ENCODE measurements at places on chromosomes 13 and 19.

- DNase-seq, result no peak
Observed at GRCh38 chr13:92739306-92739818, 487.2 kb upstream of the GPC6 start.

- no peak for DNase-seq
Observed at GRCh38 chr13:37899753-37900152, 30.2 kb upstream of the TRPC4 start.

GRCh38 chr19:3360421-3361383 lies 5.7 kb upstream of the NFIC start:
- no peak for DNase-seq

DNA sequence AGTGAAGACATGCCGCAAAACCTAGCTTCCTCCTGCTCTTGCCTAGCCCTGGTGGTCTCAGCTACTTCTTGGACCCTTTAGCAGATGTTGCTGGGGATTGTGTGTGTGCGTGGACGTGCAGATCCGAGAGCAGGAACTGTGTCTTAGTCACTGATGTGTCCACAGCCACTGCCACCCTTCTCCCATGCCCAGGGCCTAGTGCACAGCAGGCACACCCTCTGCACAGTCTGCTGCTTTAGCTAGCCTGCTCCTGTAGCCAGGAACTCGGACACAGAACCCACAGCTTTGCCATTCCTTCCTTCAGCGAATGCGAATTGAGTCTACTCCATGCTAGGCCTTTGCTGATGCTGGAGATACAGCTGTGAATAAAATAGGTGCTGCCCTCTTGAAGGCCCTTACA lies 2.3 kb downstream of the CLPTM1 start:
- no peak for DNase-seq

DNA sequence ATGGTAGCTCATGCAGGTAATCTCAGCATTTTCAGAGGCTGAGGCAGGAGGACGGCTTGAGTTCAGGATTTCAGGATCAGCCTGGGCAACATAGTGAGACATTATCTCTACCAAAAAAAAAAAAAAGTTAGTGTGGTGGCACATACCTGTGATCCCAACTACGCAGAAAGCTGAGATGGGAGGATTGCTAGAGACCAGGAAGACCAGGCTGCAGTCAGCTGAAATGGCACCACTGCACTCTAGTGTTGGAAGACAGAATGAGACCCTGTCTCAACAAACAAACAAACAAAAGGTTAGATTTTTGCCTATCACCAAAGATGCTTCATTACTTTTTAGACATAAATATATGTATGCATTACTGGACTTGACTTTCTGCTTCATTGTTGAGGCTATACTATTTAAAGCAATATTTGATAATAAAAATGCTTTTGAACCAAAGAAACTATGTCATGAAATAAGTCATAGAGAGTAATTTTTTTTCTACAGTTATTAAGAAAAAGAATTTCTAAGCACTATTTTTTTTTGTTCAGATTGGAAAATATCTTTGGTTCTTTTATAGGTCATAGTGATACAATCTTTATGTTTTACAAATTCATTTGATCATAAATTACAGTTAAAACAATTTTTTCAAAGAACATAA lies 1180.1 kb upstream of the ATXN8OS start:
- no peak for DNase-seq

GRCh38 chr19:19542507-19542906 lies 4.4 kb downstream of the CILP2 start:
- no peak for DNase-seq

GRCh38 chr19:46728208-46728607 lies 11.3 kb upstream of the PRKD2 start:
- DNase-seq, result no peak

GRCh38 chr19:15447057-15447456 lies 2.7 kb downstream of the WIZ start:
- DNase-seq, result no peak

DNA sequence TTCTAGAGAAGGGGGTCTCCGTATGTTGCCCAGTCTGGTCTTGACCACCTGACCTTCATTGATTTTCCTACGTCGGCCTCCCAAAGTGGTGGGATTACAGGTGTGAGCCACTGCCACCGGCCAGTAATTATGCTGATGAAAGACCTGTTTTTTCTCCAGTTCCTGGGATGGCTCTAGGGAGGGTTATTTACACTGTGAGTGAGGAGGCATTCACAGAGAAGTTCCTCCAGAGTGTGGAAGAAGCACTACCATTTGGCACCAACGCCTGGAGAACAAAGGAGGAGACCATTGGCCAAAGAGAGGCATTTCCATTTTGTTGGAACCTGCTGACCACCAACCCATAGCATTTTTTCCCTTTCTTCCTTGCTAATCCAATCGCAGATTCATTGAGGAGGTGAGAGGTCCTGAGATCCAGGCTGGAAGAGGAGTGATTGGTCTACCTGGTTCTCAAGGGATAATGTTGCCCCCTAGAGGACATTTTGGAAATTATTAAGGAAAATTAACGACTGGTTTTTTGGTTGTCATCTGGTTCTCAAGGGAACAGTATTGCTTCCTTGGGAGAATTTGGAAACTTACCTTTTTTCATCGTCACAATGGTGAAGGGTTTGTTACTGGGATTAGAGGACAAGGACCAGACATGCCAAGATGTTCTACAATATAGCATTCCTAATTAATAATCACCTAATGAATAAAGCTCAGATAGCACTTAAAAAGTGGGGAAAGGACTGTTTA lies 5.5 kb upstream of the SAE1 start:
- DNase-seq, result no peak

- DNase-seq, result no peak
Observed at GRCh38 chr13:48505012-48505411, 27.9 kb downstream of the RCBTB2 start.

DNA sequence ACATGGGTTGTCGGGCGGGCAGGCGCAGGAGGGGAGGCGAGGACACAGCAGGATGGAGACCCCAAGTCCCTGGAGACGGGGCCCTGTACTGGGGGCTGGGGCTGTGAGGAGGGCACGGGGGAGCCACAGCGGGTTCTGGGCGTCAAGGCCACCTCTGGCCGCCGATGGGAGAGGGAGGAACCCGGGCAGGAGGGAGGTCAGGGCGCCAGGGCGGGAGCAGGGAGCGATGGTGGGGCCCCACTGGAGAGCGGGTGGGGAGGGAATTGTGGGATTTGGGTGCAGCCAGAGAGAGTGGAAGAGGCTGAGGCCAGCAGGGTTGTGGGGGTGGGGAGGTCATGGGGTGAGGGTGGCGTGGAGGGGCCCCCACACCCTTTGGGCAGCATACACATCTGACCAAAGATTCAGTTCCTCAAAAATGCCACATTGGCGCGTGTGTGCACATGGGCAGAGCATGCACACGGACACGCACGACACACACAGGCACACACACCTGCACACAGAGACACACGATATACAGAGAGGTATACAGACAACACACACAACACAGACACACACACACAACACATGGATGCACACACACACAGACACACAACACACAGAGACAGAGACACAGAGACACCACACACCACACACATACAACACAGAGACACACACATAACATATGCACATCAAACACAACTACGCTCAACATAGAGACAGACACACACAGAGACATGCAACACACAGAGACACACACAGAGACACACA lies 54.9 kb downstream of the AP1M1 start:
- no peak for DNase-seq

DNA sequence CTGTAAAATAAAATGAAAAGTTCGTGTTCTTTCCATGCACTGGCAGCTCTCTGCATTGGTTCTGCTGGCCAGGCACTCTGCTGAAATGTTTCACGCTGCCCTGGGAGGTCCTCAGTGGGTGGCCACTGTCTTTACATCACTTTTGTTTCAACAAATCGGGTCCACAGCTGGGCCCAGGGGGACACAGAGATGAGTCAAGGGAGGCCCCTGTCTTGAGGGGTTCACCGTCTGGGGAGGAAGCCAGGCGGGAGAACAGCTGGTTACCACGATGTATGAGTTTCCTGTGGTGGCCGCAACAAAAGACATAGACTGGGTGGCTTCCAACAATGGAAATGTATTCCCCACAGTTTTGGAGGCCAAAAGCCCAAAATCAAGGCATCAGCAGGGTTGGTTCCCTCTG lies 5.1 kb upstream of the KLF2 start:
- DNase-seq, result no peak

DNA sequence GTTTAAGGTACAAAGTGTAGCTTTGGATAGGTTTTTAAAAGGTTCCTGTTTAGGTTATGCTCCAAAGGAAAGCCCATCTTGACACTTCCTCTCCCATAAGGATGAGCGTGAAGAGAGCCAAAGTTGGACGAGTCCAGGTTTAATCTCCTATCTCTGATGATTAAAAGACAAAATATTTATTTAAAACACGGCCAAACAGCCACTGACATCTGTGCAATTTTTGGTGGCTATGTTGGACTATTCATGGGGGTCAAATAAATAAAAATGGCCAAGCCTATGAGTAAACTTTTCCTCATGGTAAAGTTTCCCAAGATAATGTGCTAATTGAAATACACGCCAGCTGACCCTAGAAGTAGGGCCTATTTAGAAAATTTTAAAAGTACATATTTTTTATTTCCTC lies 69.0 kb upstream of the DOCK9 start:
- DNase-seq, result no peak

DNA sequence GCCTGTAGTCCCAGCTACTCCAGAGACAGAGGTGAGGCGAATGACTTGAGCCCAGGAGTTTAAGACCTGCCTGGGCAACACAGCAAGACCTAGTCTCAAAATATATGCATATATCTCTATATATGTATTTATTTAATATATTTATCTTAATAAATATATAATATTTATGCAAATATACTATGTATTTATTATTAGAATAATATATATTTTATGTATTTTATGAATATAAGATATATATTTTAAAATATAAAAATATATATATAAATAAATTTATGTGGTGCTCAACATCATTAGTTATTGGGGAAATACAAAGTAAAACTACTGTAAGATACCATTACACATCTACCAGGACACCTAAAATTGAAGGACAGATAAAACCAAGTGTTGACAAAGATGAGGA lies 58.1 kb upstream of the IPO5 start:
- no peak for DNase-seq
